ENCODE measurements at places on chromosomes 7 and 10.

GRCh38 chr7:36526863-36527548 lies 137.3 kb downstream of the ANLN start:
- H3K4me3 ChIP-seq = no peak overlapping the region
- no peaks in the 10 kb centered on the region for H3K27me3 ChIP-seq

GRCh38 chr10:114604357-114605130 lies 53.5 kb downstream of the ABLIM1 start:
- H3K27me3 ChIP-seq = no peaks in the 10 kb centered on the region
- no peak overlapping the region for H3K27ac ChIP-seq

- H3K27me3 ChIP-seq = no peaks in the 10 kb centered on the region
- no peak overlapping the region for H3K4me3 ChIP-seq
- no peak for DNase-seq
- peaks cover 4% of the 10 kb centered on the region for H3K4me1 ChIP-seq
These were observed 98.6 kb upstream of the MDFIC start for GRCh38 chr7:114823290-114823689.

DNA sequence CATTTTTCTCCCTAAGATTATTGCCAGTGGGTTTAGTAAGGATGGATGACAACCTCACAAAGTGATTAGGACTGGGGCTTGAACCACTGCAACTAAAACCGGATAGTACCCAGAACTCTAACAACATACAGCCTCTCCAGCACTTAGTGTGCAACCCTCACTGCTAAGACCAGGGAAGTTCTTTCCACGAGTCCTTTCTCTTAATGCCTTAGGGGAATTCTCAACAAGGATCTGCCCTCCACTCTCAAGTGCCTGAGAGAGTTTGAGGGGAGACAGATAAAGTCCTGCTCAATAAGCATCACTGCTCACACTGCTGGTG lies 104.6 kb downstream of the NRP1 start:
- no peaks in the 10 kb centered on the region for H3K27me3 ChIP-seq
- H3K4me1 ChIP-seq = peaks cover 5% of the 10 kb centered on the region
- DNase-seq = no peak
- H3K36me3 ChIP-seq = peaks cover 9% of the 10 kb centered on the region
- H3K27ac ChIP-seq = peak overlapping the region; percentile 43
